ENCODE measurements at places on chromosomes 1 and 21.

DNA sequence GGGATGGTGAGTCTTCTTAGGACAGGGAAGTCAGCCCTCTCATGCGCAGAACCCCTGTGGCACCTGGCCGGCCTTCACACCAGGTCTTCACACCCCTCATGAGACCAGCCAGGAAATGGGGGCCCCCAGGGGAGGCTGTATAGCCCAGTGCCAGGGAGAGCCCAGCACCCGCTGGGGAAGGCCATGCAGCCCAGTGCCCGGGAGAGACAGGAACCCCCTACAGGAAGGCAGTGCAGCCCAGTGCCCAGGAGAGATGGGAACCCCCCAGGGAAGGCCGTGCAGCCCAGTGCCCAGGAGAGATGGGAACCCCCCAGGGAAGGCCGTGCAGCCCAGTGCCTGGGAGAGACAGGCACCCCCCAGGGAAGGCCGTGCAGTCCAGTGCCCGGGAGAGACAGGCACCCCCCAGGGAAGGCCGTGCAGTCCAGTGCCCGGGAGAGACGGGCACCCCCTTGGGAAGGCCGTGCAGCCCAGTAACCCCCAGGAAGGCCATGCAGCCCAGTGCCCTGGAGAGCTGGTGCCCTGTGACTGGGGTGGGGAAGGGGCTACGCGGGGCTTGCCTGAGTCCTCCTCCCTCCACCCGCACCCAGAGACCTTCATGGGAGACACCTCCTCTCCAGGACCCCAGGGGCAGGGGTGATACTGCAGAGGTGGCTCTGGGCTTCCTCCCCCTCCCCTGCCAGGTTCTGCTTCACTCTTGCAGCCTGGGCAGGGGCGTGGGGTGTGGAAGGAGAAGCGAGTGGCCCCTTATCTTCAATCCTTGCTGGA, 110.5 kb upstream of the COL6A1 start:
- no peak for DNase-seq

- no peak for DNase-seq
Measured at GRCh38 chr1:169326956-169327268, 40.7 kb downstream of the NME7 start.

- DNase-seq, result no peak
Measured at GRCh38 chr21:46099476-46099875, 1.6 kb downstream of the COL6A2 start.

DNA sequence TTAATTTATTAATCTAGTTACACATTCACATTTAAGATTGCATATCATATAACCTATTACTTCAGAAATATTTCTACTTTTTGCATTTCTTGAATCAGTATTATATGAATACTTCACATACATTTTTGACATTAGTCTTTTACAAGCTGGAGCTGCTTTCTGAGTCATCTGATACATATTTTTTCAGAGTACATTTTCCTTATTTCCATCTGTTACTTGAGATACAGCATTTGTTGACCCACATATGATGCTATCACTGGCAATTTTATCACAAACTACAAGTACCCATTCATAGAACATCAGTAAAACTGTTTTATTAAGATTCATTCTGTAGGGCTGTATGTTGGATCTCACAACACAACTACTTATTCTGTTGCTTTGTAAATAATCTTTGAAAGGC, 367.2 kb upstream of the ST6GALNAC5 start:
- DNase-seq, result no peak

DNA sequence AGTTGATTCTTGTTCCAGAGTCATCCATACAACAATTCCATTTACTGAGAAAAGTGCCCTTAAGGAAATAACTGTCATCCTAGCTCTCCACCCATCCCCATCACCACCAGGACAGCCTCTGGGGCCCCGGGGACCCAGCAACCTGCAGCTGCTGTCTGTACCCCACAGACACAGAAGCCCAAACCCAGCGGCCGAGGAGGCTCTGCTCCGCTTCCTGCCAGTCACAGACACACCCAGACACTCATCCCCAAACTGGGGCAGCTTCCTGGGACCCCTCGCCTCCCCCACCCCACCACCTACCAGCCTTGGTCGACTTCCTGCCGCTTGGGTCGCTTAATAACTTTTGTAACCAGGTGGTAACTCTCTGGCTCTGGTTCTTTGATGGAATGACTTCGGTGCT, 121.6 kb upstream of the SLC25A33 start:
- DNase-seq, result no peak

DNA sequence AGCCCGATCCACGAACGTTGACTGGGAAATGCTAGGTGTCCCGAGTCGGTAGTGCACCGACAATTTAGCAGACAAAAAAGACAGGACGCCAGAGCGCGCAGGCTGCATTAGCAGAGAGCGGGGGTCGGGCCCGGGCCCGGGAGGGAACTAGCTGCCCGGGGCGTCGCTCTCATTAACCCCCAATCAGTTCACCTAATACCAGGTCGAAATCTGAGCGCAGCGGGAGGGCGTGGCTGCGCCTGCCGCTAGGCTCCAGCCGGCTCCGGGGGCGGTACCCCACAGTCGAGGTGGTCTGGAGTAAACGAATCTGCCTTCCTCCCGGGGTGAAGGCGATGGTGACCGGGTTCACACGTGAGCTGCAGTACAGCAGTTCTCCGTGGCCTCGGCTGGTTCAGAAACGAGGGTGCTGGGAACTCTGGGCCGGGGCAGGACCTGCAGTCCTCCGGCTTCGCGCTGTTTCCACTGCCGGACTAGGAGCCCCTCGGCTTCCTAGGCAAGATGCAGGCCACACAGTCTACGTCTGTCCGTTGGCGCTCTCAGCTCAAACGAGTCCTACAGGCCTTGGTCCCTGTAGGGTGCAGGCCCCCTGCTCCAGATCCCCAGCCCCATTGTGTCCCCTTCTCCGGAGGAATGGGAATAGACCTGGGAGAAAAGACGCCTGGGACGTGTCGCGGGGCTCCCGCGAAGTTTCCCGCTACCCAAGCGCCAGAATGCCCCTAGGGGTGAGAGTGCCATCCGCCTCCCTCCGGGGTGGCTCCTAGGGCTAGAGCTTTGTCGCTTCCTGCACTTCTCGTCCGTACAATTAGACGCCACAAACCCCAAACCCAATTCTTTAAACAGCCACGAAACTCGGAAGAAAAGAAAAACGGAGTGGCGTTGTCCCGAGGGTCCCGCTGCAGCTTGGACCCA, 2.0 kb downstream of the GFI1 start:
- peak; percentile 24 for DNase-seq

DNA sequence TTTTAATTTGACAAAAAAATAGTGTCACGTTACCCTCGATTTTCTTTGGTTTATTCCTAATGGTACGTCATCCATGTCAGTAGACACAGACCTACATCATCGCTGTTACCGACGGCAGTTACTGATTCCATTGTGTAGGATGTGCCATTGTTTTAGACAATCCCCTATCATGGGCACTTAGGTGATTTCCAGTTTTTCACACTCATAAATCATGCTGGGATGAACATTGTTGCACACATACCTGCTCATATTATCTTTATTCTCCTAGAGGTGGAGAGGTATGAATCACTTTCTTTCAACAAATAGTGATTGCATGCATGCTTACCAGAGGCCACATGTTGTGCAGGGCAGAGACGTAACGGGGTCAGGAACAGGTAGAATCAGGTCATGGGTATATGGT, 79.7 kb upstream of the EFHD2 start:
- no peak for DNase-seq

GRCh38 chr1:53580009-53580400, 120.8 kb downstream of the DMRTB1 start:
- DNase-seq, result no peak

DNA sequence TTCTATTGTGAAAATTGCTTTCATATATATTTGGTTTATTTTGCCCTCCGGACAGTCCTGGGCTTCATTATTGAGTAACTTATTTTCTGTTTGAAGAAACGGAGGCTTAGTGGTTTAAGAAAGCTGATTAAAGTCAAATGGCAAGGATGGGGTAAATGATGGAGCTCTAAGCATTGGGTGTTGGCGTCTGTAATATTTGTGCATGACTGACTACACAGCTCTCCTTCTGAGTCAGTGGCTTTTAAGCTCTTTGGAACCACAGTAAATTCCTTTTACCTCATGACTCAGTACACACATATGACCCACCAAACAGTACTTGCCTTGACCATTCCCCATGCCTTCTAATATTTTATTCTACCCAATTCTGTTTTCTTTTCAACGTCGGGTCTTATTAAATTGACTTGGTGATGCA, 21.0 kb downstream of the B3GALT5 start:
- no peak for DNase-seq

GRCh38 chr1:72075425-72075824, 206.9 kb downstream of the NEGR1 start:
- no peak for DNase-seq

DNA sequence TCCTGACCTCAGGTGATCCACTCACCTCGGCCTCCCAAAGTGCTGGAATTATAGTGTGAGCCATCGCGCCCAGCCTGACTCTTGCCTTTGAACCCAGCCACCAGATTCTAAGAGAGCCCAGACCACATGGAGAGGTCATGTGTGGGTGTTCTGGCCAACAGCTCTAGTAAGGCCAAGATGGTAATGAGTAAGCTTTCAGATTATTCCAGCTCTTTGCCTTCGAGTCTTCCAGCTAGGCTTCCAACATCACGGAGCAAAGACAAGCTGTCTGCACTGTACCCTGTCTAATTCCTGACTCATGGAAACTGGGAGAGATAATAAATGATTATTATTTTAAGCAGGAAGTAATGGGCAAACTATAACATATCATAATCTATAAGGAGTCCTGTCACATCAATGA, 14.8 kb upstream of the ZFP69B start:
- DNase-seq, result no peak

DNA sequence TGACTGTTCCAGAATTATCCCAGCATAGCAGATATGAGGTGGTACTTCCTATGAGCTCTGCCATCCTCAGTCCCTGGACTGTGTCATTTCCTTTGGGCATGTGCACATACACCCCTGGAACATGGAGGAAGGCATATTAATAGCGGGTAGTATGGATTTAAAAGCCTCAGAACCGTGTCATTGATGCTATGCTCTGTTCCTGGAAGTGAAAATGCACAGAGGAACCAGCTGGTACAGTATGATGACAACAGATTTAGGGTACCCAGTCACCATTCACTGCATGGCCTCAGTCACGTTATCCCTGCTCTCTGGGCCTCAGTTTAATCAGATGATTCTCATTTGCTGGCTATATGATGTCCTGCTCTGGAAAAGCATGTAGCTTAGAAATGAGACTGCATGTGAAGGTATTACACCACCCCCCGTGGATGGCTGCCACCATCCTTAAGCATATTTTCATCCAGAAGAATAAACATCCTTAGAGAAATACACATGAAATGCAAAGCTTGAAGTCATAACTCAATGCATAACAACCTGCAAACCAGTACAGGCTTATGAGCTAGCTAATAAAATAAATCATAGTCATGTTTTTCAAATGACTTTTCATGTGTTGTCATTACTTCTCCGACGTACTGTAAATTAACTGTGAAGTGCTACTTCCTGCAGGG, 37.8 kb downstream of the SETD4 start:
- DNase-seq, result no peak

DNA sequence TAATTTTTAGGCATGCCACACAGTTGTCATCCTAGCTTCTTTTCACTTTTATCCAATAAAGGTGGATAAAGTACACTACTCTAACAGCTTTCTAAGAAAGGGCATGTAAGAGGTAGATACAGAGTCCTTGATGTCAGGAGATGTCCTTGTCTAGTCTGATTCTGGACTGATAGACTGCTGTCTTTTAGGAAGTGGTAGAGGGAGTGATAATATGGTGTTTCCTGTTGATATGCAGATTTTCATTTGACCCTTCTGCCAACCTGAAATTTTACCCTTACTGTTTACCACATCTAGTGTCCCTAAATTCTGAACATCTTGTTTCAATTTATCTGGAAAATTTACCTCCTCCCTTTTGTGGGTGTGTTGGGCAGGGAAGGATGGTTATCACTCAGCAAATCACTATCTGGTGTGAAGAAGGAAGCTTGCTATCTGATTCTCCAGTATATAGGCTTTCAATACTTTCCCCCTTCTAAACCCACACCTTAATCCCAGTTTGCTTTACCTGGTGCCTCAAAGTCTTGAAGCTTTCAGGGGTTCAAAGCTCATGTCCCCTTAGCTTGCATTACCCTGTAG, 354.9 kb upstream of the SNX7 start:
- no peak for DNase-seq

DNA sequence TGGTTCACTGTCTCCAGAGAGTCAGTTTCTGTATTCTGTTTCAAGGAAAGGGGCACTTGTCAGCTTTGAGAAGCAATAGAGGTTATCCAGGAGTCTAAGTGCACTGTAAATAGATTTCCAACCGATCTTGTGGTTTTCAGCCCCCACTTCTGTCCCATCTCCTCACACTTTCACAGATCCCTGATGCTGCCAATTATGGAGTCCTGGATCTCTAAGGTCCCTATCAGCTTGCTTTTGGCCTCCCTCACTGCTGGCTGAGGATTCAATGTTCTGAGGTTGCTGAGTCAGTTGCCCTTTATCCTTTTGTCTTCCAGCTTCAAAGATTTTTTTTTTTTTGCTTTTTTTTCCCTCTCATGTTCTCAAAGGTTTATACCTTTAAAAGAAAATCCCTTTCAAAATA, 98.4 kb downstream of the DIRAS3 start:
- no peak for DNase-seq

DNA sequence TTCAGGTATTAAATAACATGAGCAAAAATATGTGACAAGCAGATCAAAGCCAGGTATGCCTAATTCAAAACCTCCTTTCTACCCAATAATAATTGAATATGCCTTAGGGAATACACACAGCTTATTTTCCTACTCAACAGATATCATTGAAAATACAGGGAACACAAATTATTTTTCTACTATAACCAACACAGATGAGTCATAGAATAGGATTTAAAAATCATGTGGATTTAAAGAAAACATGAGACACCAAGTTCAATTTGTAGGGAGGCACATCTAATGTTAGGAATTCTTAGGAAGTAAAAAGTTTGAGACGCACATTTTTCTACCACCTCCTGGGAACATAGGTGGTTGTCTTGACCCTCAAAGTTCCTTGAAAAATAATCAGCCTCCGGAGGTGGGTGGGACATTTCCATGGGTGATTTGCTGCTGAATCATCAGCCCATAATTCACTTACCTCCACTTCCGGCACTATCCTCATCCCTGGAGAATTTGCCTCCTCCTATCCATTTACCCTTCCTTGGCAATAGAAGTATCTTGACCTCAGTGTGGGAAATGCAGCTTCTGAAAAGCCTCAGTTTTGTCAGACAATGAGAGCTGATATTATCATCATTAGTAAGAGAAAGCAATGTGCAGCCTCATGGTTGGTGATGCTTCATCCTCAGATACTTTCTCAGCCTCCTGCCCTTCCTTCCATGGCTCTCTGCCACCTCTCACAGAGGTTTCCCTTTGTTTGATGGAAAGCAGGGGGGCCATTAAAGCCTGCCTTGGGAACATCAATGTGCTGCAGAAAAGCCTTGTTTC, 33.5 kb upstream of the RGS4 start:
- no peak for DNase-seq

GRCh38 chr21:36545776-36546511, 66.0 kb upstream of the CLDN14 start:
- no peak for DNase-seq
